ENCODE measurements at places on chromosomes 1 and 21. TPM values are rescaled to one million over a fixed set of nuclear protein-coding genes. Genes with fewer than 3 reads are reported as not detected.

Gene AMY2A
- not detected for total RNA-seq

Gene BCL2L15
- total RNA-seq: 0.81 TPM

Gene AGT
- 30.1 TPM for total RNA-seq

Gene NFASC
- total RNA-seq: 0.13 TPM

Gene LAX1
- total RNA-seq: not detected

Gene KRTAP21-2
- not detected for total RNA-seq

Gene CADM3
- 0.13 TPM for total RNA-seq

DNA sequence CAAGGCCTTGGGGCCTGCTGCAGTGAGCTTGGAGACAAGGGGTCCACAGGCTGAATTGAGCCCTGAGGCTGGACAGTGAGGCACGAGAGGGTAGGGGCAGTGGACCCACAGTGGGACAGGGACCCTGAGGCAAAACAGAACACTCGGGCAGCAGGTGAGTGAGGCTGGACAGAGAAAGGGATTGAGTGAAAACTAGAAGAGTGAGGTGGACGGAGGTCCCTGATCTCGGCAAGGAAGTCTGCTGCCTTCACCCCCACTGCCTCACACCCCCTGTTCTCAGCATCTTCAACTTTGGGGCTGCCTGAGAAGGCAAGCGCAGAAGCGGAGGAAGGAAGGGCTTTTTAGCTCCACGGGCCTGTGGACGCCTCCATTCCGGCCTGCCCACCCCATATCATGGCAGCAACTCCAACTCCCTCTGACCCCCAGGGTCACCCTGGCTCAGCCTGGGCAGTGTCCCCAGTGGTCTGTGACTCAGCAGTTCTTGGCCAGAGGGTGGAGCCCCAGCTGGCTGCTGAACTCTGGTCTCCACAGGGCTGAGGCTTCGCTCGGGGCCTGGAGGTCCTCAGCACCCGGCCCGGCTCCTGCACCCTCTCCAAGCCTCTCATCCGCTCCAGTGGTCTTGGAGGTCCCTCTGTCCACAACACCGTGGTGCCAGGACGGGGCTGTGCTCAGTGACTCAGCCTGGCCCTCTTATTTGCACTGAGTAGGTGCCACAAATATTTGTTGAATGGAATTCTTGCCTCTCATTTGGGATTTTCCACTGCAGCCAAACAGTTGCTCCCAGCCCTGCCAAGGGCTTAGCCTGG is 60.0 kb upstream of the EPS8L3 start:
- H3K27me3 ChIP-seq: no peaks in the 10 kb centered on the region
- peak overlapping the region; percentile 73 for H3K27ac ChIP-seq
- H3K4me3 ChIP-seq: no peak overlapping the region
- peak; percentile 81 for DNase-seq

DNA sequence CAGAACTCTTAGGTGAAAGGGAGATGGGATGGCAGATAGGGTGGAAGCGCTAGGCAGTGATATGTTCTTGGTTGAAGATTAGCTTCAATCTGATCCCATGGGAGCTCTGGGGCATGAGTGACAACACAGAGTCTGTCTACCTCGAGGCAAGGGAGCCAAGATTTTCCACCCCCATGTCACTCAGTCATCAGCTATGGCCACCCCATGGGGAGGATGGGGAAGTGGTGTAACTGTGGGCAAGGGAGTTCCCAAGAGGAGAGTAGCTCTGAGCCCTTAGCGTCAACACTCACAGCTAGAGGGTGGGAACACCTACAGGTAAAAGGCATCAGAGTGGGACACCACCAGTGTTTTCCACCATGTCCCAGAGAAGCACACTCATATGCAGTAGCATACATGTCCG is 30.3 kb upstream of the C1QA start:
- no peak overlapping the region for H3K4me3 ChIP-seq
- no peak for DNase-seq
- H3K4me1 ChIP-seq: no peaks in the 10 kb centered on the region

DNA sequence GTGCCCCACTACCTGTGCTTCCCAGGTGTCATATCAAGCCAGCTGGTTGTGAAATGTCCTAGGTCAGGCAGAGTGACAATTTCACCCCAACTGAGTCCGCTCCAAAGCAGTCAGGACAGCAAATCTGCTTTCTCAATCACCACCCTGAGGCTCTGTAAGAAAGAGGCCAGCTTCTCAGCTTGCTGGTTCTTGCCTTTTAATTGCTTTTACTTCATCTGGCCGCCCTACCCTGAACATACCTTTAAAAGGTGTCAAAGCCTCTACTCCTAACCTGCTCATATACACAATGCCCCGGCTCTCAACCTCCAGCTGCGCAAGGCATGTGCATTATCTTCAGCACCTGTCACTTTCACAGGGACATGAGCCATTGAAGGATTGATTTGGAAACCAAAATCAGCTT is 581.6 kb downstream of the NPHP4 start:
- H3K27me3 ChIP-seq: no peaks in the 10 kb centered on the region
- H3K4me3 ChIP-seq: no peak overlapping the region
- H3K36me3 ChIP-seq: no peaks in the 10 kb centered on the region
- DNase-seq: no peak
- no peak overlapping the region for H3K27ac ChIP-seq
- H3K4me1 ChIP-seq: no peaks in the 10 kb centered on the region

DNA sequence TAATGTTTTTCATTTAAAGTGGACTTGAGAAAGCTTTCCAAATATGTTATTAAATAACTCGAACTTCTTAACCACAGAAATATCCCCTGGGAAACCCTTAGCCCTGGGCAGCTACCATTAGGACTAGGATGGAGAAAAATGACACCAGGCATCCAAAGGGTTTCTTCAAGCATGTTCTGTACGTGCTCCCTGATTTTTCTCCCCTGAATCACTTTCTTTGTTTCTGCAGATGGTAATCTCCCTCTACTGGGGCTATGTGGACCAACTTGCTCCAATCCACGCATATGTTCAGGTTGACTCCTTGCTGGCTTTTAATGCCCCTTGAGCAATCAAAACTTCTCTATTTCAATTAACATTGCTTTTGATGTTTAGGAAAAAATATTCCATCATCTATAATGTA is 312.7 kb upstream of the C1orf87 start:
- H3K36me3 ChIP-seq: no peaks in the 10 kb centered on the region
- H3K27me3 ChIP-seq: peaks cover 13% of the 10 kb centered on the region
- H3K4me1 ChIP-seq: peaks cover 21% of the 10 kb centered on the region
- H3K4me3 ChIP-seq: no peak overlapping the region
- H3K27ac ChIP-seq: peak overlapping the region; percentile 1

DNA sequence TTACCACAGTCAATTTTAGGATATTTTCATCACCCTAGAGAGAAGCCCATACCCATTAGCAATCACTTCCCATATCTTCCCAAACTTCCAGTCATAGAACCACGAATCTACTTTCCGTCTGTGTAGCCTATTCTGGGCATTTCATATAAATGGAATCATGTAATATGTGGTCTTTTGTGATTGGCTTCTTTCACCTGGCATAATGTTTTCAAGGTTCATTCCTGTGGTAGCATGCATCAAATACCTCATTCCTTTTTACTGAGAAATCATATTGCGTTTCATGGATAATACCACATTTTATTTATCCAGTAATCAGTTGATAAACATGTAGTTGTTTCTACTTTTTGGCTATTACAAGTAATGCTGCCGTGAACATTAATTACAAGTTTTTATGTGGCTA is 21.5 kb downstream of the DESI2 start:
- peaks cover 62% of the 10 kb centered on the region for H3K4me1 ChIP-seq
- H3K27me3 ChIP-seq: no peaks in the 10 kb centered on the region
- H3K36me3 ChIP-seq: peaks cover 9% of the 10 kb centered on the region
- DNase-seq: no peak
- peak overlapping the region; percentile 36 for H3K4me3 ChIP-seq
- H3K27ac ChIP-seq: peak overlapping the region; percentile 89

- H3K27ac ChIP-seq: no peak overlapping the region
- H3K4me3 ChIP-seq: no peak overlapping the region
- peaks cover 55% of the 10 kb centered on the region for H3K36me3 ChIP-seq
- DNase-seq: no peak
- peaks cover 11% of the 10 kb centered on the region for H3K4me1 ChIP-seq
Measured at GRCh38 chr1:110056285-110056683, 14.2 kb downstream of the ALX3 start.

GRCh38 chr1:23559985-23560741 is 862 bp upstream of the ID3 start:
- H3K27me3 ChIP-seq: no peaks in the 10 kb centered on the region
- H3K4me3 ChIP-seq: peak overlapping the region; percentile 93
- peaks cover 87% of the 10 kb centered on the region for H3K4me1 ChIP-seq
- H3K27ac ChIP-seq: peak overlapping the region; percentile 97
- peaks cover 4% of the 10 kb centered on the region for H3K36me3 ChIP-seq
- no peak for DNase-seq

- H3K36me3 ChIP-seq: no peaks in the 10 kb centered on the region
- H3K4me1 ChIP-seq: no peaks in the 10 kb centered on the region
- no peak overlapping the region for H3K4me3 ChIP-seq
Measured at GRCh38 chr1:111015222-111015621, 51.5 kb upstream of the LRIF1 start.

DNA sequence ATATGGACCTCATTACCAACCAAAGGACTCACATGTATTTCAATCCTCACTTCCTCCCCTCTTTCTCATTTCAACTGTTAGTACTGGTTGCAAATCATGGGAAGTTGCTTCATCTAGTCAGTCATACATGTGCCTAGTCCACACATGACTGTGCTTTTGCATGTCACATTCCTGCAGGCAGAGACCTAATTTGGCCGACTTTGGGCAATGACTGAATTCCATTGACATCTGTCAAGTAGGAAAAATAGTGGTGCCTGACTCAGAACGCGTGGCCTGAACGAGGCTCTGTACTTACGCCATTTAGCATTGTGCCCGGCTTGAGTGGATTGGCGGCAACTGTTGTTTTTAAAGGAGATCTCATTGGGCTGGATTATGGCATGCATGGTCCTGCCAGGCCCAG is 18.0 kb downstream of the PTPRU start:
- no peaks in the 10 kb centered on the region for H3K36me3 ChIP-seq
- H3K27ac ChIP-seq: no peak overlapping the region
- no peak overlapping the region for H3K4me3 ChIP-seq
- H3K4me1 ChIP-seq: peaks cover 19% of the 10 kb centered on the region
- H3K27me3 ChIP-seq: peaks cover 5% of the 10 kb centered on the region

GRCh38 chr1:4033129-4033676 is 133.1 kb upstream of the C1orf174 start:
- peak; percentile 79 for DNase-seq
- H3K36me3 ChIP-seq: no peaks in the 10 kb centered on the region
- no peaks in the 10 kb centered on the region for H3K4me1 ChIP-seq
- no peak overlapping the region for H3K27ac ChIP-seq

- peaks cover 36% of the 10 kb centered on the region for H3K4me1 ChIP-seq
- peak; percentile 97 for DNase-seq
- H3K27me3 ChIP-seq: peaks cover 5% of the 10 kb centered on the region
- H3K36me3 ChIP-seq: no peaks in the 10 kb centered on the region
Measured at GRCh38 chr1:202810615-202811295, at the start of gene PCAT6. Gene PCAT6 (plus strand): TSS chr1:202810954.

DNA sequence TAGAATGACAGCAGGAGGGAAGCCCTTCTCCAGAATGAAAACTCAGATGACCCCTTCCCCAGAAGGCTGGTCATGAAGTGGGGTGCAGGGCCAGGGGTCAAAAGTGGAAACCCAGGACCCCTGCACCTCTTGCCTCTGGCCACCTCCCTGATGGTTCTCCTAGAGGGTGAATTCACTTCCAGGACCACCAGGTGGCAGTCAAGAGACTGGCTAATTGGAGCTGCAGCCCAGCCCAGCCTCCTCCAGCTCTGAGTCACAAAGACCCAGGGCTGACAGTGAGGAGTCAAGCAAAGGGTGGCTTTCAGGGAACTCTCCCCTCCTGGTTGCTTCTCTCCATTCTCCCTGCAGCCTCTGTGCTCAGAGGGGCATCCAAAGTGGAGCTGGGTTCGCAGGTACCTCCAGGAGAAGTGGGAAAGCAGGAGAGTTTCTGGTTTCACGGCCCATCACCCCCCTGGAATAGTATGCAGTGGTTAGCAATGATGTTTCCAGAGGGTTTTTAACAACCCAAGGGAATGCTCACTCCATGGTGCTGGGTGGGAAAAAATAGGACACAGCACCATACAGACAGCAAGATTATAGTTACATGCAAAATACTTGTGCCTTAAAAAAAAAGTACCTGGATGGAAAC is 6.1 kb upstream of the EPHB2 start:
- peaks cover 7% of the 10 kb centered on the region for H3K27me3 ChIP-seq
- no peak overlapping the region for H3K4me3 ChIP-seq
- H3K36me3 ChIP-seq: no peaks in the 10 kb centered on the region
- peaks cover under 1% of the 10 kb centered on the region for H3K4me1 ChIP-seq

- H3K4me3 ChIP-seq: no peak overlapping the region
- no peak for DNase-seq
- H3K36me3 ChIP-seq: no peaks in the 10 kb centered on the region
- H3K27ac ChIP-seq: no peak overlapping the region
Measured at GRCh38 chr1:212752252-212752933, 39.2 kb downstream of the NSL1 start.

DNA sequence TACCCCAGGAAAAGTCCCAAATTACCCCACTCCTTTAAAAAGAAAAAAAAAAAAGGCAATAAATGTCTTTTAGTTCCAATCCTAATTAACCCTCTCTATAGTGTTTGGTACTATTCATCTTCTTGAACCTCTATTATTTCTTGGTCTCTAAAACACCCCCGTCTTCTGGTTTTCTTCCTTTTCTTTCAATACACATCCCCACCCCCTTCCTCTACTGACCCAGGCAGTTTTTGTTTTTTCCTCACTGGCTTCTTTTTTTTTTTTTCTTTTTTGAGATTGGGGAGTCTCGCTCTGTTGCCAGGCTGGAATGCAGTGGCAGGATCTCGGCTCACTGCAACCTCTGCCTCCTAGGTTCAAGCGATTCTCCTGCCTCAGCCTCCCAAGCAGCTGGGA is 26.1 kb downstream of the EGLN1 start:
- H3K27me3 ChIP-seq: no peaks in the 10 kb centered on the region
- DNase-seq: no peak
- H3K27ac ChIP-seq: peak overlapping the region; percentile 86
- H3K4me3 ChIP-seq: peak overlapping the region; percentile 42
- H3K4me1 ChIP-seq: peaks cover 42% of the 10 kb centered on the region

DNA sequence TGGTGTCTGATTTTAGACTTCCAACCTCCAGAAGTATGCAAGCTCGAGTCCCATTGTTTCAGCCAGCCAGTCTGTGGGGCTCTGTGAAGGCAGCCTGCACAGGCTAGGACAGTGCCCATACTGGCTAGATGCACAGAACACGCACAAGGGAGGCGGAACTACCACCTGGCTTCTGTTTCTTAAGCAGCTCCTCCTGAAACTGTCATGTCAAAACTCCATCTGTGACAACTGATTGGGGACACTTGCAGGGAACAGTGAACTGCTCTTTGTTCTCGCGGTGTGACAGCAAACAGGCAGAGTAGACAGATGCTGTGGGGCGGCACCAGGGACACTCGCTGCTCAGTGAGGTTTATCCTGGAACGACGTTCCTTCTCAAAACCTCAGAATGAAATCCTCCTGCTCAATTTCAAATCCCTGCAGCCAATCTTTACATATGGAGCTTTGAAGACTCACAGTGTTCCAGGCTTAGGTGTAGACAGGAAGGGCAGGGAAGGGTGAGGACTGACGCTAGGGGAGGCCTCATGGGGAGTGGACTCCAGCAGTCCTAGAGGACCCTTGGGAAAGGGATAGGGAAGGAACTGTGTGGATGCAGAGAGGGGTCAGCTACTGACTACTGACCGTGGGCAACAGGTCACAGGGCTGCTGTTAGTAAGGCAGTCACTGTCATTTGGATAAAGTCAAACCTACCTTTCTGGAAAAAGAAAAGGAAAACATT is 73.8 kb downstream of the ERG start:
- no peaks in the 10 kb centered on the region for H3K27me3 ChIP-seq
- H3K36me3 ChIP-seq: peaks cover 6% of the 10 kb centered on the region
- no peak for DNase-seq
- H3K4me1 ChIP-seq: peaks cover 13% of the 10 kb centered on the region
